Frontal cortex (tissue), 4 donors: ENCODE measurements at places on chromosomes 1 and 21.

GRCh38 chr1:37752213-37752582, 12.7 kb downstream of the EPHA10 start:
- no peak for DNase-seq

- DNase-seq: no peak
These were observed 112.5 kb downstream of the MRPL39 start for GRCh38 chr21:25494804-25495203.

- DNase-seq: no peak
These were observed 119.2 kb downstream of the LRIG2 start for GRCh38 chr1:113192242-113192641.

- DNase-seq: no peak
These were observed 20.2 kb upstream of the RABGGTB start for GRCh38 chr1:75765697-75766355.

GRCh38 chr1:70134148-70134547, 71.2 kb downstream of the LRRC40 start:
- no peak for DNase-seq

DNA sequence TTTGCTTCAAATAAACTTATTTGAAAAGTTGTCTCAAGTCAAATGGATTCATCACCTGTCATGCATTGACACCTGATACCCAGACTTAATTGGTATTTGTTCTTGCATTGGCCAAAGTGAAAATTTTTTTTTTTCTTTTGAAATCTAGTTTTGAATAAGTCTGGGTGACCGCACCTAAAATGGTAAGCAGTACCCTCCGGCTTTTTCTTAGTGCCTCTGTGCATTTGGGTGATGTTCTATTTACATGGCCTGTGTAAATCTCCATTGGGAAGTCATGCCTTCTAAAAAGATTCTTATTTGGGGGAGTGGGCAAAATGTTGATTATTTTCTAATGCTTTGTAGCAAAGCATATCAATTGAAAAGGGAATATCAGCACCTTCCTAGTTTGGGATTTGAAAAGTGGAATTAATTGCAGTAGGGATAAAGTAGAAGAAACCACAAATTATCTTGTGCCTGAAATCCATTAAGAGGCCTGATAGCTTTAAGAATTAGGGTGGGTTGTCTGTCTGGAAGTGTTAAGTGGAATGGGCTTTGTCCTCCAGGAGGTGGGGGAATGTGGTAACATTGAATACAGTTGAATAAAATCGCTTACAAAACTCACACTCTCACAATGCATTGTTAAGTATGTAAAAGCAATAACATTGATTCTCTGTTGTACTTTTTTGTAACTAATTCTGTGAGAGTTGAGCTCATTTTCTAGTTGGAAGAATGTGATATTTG, 11.9 kb downstream of the TARDBP start:
- no peak for DNase-seq

- peak; percentile 32 for DNase-seq
These were observed 36.0 kb downstream of the PABPC4 start for GRCh38 chr1:39540504-39541031.

GRCh38 chr1:245704765-245705164, 550.0 kb downstream of the KIF26B start:
- DNase-seq: no peak

- no peak for DNase-seq
These were observed 3.2 kb downstream of the LRRC8C start for GRCh38 chr1:89635825-89636815.

GRCh38 chr1:210364479-210364878, 35.8 kb downstream of the HHAT start:
- DNase-seq: no peak

DNA sequence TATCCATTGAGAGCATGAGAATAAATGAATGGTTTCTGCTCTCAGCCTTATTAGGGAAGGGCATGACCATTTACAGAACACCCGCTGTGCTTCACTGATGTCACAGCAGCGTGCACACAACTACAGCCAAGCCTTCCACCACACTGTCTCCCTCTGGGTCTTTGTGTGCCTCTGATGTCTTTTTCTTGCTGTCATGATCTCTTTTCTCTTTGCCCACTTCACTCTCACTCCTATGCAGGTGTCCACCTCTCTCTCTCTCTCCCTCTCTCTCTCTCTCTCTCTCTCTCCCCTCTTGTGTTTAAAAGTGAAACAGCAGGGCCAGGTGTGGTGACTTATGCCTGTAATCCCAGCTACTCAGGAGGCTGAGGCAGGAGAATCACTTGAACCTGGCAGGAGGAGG, 232.5 kb upstream of the JUN start:
- no peak for DNase-seq

- DNase-seq: no peak
These were observed 55.2 kb downstream of the RNF220 start for GRCh38 chr1:44460107-44460882.

GRCh38 chr1:215594640-215595039, 27.5 kb downstream of the KCTD3 start:
- no peak for DNase-seq

- DNase-seq: peak; percentile 35
These were observed 63.3 kb downstream of the ERG start for GRCh38 chr21:38434913-38435533.

DNA sequence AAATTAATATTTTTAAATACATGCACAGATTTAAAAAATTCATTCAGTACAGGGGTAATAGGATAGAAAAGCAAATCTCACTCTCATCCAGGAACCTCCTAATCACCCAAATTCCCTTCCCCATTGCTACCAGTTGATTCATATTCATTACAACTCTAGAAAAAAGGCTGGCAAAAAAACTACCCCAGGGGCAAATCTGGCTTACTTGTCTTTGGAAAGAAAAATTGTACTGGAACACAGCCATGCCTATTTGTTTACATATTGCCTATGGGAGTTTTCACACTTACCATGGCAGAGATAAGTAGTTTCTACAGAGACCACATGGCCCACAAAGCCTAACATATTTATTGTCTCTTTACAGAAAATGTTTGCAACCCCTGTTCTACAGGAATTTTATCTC, 8.9 kb upstream of the RBM34 start:
- DNase-seq: no peak

- no peak for DNase-seq
These were observed 83.9 kb upstream of the BMP8A start for GRCh38 chr1:39407510-39407895.

- no peak for DNase-seq
These were observed 220.9 kb downstream of the FAF1 start for GRCh38 chr1:50739125-50739524.

GRCh38 chr1:25208561-25209222, 23.6 kb downstream of the SYF2 start:
- no peak for DNase-seq

DNA sequence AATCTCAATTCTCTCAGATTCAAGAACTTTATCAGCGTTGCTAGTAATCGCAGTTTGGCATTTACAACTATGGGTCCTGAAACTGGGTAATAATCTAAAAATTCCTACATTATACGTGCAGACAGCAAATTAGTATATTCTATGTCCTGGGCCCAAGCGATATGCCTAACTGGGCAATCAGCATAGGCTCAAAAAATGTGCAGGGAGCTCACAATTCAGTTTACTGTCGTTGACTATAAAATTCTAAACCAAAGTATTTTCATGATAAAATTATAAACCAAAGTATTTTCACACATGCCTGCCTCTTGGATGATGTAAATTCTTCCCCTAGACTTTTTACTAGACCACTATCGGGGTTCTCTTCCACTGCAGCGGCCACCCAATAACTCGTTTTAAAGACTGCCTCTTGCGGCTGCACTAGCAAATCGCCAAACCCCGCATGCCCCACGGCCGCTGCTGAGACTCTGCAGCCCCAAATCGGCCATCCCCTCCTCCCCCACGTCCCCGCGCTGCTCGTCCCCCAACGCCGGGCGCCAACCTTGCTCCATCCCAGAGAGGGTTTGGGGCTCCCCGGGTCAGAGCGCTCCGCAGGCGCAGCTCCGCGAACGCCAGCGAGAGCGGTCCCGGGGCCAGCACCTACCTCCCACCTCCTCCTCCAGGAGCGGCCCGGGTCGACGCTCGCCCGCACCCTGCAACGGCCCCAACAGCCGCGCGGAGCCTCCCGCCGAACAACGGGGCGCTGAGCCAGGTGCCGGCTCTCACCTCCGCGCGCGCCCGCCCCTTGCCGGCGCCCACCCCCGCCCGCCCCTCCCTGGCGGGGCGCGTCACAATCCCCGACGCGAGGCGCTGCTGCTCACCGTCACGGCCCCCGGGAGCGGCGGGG, 506 bp downstream of the SSX2IP start:
- DNase-seq: peak; percentile 36

- no peak for DNase-seq
These were observed 46.3 kb downstream of the KIF21B start for GRCh38 chr1:200977071-200977754.
